ENCODE measurements at places on chromosomes 2 and 18.

GRCh38 chr2:102789349-102790090 is 27.7 kb downstream of the TMEM182 start:
- DNase-seq, result no peak

GRCh38 chr2:107588181-107588580 is 238.5 kb upstream of the RGPD4 start:
- no peak for DNase-seq

GRCh38 chr2:101023327-101024107 is 21.4 kb downstream of the RPL31 start:
- DNase-seq, result no peak

DNA sequence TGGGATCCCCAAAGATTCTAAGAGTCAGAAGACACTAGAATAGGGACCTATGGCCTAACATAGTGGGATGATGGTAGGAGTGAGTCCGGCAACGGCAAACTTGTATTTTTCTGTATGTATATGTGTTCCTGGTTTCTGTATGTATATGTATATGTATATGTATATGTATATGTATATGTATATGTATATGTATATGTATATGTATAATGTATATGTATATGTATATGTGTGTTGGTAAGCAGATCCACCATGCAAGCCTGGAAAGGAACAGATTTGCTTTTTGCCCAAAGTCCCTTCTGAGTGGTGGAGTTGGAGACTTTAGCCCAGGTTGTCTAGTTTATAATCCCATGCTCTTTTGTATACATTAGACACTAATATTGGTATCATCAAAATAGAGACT is 46.6 kb downstream of the MFSD6 start:
- DNase-seq, result no peak

- DNase-seq, result no peak
Observed at GRCh38 chr2:200378652-200379290, 72.3 kb downstream of the SPATS2L start.

DNA sequence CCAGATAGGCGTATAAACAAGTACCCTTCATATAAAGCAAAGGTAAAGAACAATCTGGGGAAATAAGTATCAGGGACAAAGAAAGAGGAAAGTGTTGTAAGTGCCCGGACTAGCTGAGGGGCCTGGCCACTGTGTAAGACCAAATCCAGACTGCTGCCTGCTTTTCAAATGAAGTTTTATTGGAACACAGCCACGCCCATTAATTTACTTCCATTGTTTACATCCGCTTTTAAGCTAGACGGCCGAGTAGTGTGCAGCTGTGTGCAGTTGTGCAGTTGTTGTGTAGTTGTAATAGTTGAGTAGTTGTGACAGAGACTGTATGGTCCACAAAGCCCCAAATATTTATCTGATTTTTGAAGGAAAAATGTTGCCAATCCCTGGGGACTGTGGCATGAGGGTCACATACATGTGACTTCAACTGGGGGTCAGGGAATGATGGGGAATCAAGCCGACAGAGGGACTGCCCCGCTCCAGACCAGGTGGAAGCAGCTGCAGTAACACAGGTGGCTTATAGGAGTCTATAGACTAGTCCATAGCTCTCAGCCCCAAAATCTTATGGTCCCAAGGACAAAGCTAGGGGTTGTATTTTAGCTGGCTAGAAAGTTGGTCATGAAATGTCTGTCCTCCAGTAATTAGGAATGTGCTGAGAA is 30.0 kb downstream of the FHL2 start:
- no peak for DNase-seq

DNA sequence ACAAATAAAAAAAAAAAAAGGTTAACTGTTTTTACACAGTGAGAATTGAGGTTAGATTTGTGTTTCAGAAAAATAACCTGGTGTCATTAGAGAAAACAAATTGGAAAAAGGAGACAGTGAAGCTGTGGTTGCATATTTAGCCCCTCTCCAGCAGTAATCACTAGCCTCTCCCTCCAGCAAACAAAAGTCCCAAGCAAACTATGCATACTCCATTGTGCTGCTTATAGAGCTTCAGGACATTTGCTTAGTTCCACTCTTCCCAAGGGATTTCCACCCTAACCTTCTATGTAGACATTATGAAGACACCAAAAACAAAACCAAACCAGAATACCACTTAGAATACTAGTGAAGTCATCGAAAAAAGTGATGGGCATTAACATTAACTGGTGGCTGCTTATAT is 534.2 kb upstream of the CDH2 start:
- DNase-seq, result no peak

GRCh38 chr2:234001380-234002160 is 48.9 kb upstream of the SPP2 start:
- DNase-seq, result no peak

GRCh38 chr2:123624816-123625215 is 400.3 kb upstream of the CNTNAP5 start:
- no peak for DNase-seq

- no peak for DNase-seq
Observed at GRCh38 chr18:30639361-30639760, 403.2 kb downstream of the DSC3 start.

GRCh38 chr2:203811491-203812221 is 55.9 kb upstream of the CTLA4 start:
- DNase-seq, result peak; percentile 67

GRCh38 chr2:173862612-173863217 is 102.5 kb downstream of the SP3 start:
- DNase-seq, result no peak

- no peak for DNase-seq
Observed at GRCh38 chr2:9748577-9748976, 94.7 kb upstream of the TAF1B start.

DNA sequence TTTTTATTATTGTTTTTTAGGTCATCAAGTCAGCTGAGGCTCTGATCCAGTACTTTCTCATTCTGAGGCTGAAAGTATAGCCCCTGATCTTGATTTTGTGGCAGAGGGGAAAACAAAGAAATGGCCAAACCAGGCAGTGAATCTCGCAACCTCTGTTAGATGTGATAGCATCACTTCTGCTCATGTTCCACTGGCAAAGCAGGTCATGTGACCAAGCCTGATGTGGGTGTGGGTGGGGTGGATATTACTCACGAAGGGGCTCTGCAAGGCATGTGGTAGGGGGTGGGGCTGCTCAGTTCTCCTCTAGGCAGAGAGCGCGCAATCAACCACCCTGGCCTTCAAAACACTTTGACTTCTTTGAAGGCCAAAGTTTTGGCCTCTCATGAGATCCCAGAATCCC is 254.2 kb downstream of the MYCN start:
- DNase-seq, result no peak

- DNase-seq, result no peak
Observed at GRCh38 chr2:170924969-170925368, 4.1 kb upstream of the GORASP2 start.

DNA sequence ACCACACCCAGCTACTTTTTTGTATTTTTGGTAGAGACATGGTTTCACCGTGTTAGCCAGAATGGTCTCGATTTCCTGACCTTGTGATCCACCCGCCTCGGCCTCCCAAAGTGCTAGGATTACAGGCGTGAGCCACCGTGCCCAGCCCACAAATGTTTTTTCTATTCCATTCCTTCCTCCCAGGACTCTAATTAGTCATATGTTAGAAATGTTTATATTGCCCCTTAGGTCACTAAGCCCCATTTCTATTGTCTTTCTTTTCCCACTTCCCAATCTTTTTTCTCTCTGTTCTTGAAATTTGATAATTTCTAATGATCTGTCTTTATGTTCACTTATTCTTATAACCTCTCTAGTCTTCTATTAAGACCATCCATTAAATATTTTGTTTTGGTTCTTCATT is 31.3 kb upstream of the CDCA7 start:
- no peak for DNase-seq

- no peak for DNase-seq
Observed at GRCh38 chr2:131408207-131408606, 44.2 kb upstream of the RAB6D start.

- no peak for DNase-seq
Observed at GRCh38 chr2:8403876-8404275, 278.0 kb upstream of the ID2 start.

DNA sequence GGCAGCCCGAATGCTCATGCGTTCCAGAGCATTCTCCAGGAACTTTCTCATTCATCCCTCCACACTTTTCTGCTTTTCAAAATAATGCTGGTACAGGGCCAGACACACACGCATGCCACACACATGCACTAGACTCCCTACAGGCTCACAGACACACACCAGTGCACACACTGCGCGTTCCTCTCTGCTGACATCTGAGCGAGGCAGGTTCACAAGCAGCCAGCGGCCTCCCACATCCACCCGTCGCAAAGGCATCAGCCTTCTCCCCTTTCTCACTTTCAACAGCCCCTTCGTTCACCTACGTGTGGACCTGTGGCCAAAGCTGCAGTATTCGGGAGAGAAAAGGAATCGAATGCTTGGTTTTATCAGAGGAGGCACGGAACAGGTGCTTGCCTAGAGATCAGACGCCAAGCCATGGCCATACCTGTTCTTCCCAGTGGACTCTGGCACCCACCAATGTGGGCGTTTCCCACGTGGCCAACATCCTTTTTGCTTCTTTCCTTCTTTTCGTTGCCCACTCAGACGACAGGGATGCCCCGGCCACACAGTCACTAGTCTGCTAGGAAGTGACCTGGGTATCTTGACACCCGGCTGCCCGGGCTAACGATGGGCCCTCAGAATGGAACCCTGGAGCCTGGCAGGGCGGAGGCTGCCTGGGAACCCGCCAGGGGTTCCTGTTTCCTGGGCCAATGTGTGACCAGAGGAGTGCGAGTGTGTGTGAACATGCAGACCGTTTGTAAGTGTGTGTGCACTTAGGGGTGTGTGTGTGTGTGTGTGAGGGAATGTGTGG is 85.8 kb upstream of the ID2 start:
- no peak for DNase-seq

DNA sequence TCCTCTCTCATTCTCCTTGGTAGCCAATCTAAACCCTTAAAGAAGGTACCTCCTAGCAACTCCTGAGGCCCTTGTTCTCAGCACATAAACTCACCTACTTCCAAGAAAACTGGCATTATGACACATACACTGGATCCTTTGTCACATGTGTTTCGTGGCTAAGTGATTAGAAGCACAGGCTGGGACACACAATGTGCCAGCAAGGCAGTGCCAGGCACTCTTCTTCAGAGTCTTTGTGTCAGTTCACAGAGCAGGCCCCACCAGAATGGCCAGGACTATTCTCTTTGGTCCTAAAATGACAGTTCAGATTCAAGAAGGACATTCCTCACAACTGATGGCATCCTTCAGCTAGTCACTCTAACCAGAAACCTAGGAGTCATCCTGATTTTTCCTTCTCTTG is 40.3 kb downstream of the SMC6 start:
- DNase-seq, result no peak

GRCh38 chr2:240816584-240817495 is 3.2 kb downstream of the KIF1A start:
- DNase-seq, result no peak

GRCh38 chr2:233572468-233572867 is 5.9 kb upstream of the USP40 start:
- no peak for DNase-seq

GRCh38 chr2:121583555-121583954 is 52.9 kb downstream of the RNU4ATAC start:
- no peak for DNase-seq

DNA sequence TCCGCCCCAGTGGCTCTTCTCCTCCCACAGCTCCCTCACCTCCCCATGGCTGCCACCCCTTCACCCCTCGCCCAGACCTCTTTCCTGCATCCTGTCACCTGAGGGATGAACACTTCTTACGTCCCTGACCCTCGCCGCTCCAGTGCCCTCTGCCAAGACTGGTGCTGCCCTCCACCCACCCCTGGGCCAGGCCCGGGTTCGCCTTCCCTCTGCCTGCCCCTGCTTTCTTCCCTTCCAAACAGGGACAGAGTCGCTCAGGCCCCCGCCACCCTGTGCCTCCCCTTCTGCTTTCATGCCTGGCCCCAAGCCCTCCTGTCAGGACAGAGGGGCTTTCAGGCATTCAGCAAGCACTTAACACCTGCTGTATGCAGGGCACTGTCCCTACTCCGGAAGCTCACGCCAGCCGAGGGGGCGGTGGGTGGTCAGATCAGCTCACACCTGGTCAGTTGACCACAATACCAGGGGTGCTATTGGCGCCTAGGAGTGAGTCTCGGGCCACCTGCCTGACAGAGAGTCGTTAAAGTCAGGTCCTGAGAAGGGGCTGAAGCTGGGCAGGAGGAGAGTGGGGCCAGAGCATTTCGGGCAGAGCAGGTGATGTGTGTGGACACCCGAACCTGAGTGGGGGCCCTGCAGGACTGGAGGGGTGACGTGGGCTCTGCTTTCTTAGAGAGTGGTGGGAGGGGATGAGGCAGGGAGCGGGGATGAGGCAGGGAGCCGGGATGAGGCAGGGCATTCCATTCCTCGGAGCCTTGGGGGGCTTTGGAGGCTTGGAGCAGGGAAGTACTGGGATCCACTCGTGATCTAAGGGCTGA is 26.0 kb upstream of the HPCAL1 start:
- no peak for DNase-seq

GRCh38 chr2:97963079-97963406 is 32.7 kb downstream of the TMEM131 start:
- no peak for DNase-seq

GRCh38 chr2:25207078-25207545 is 38.7 kb upstream of the POMC start:
- DNase-seq, result no peak

DNA sequence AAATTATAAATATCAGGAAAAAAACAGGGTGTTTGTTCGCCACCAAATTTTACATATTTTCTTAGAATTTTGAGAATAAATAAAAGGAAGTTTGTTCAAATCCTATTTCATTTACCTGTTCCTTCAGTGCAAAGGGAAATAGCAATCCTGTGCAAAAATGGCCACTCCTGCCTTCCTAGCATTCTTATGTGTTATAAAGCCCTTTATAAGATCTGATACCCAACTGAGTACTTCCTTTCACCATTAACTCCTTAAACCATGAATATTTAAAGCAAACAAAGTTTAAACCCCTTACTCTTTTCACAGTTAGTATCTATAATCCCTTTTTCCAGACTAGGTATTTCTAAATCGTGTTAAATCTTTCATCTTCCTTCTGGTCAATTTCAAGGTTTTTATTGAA is 427.8 kb downstream of the NR4A2 start:
- no peak for DNase-seq

GRCh38 chr2:36405183-36405582 is 49.6 kb downstream of the CRIM1 start:
- DNase-seq, result no peak

DNA sequence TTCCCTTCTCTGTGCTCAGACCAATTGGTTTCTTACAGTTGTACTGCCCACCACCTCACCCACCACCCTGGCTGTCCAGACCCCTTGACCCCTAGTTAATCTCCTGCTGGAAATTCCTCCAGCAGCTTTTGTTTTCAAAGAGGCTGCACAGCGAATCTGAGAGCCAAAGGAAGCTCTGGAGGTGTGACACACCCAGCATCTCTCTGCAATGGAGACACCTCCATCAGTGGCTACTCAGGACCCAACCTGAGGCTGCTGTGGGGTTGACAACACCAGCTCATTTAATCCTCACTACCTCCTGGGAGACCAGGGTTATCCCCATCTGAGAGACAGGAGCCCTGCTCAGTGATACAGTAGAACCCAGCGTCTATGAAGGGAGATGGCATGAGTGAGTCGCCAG is 86.4 kb downstream of the BIN1 start:
- no peak for DNase-seq
